ENCODE measurements at places on chromosomes 1 and 21.

- DNase-seq = no peak
Observed at GRCh38 chr1:100775483-100775882, 55.9 kb downstream of the VCAM1 start.

- no peak for DNase-seq
Observed at GRCh38 chr1:87530042-87530807, 201.5 kb downstream of the LMO4 start.

- no peak for DNase-seq
Observed at GRCh38 chr21:40070871-40071270, 203.6 kb downstream of the PCP4 start.

DNA sequence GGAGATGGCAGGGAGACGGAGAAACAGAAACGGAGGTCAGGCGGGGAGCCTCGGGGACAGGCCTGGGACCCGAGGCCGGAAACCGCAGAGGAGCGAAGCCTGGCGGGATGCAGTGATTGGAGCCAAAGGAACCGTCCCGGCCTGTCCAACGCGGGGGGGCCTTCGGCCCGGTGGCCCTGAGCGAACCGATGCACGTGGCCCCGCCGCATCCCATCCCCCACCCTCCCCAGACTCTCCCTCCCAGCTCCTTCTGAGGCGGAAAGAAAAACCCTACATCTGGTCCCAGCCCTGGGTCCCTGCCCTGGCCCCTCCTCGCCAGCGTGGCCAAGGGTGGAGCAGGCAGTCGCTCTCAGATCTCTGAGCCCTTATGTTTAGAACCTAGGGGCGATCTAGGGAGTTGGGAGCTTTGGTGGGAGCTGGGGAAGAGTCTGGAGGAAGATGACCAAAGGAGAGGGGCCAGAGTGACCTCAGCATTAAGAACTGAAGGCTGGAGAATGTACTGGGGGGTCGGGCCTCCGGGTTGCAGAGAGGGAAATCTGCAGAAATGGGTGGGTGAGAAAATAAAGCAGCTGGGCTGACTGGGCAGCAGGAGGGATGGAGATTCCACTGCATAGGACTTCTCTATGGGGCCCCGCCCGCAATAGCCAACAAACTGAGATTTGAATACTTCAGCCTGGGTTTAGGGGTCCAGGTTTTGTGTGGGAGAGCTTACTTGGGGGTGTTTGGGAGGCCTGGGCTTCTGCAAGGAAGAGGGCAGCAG, 1.5 kb upstream of the CRABP2 start:
- no peak for DNase-seq

DNA sequence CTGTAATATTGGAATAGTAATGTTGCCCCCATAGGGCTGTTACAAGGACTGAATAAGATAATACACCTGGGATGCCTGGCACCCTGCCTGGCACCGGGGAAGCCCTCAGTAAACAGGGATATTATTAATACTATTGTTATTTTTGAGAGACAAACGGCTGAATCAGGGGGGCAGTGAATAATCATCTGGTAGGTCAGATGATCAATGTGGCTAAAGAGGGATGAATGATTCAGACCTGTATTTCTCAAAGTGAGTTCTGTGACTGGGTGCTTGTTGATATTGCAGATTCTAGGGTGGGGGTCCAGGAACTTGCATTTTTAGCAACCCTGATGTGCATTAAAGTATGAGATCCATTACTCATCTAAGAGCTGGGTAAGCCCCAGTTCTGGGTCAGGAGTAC, 46.2 kb upstream of the BCL10 start:
- no peak for DNase-seq

DNA sequence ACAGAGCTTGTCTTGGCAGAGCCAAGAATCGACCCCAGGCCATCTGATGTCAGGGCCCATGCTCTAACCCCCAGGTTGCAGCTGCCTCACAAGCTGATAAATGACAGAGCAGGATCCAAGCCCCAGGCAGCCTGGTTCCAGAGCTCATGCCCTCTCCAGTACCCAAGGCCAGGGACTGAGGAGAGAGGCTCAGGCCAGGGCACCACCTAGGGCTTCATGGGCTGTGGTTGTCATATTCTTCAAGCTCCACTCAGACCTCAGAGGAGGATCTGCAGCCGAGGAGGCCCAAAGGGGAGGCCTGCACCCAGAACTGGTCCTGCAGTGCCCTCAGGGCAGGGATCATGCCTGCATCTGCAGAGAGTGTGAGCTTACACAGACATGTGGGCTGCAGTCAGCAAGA, 301.1 kb downstream of the MATN1 start:
- DNase-seq = no peak

DNA sequence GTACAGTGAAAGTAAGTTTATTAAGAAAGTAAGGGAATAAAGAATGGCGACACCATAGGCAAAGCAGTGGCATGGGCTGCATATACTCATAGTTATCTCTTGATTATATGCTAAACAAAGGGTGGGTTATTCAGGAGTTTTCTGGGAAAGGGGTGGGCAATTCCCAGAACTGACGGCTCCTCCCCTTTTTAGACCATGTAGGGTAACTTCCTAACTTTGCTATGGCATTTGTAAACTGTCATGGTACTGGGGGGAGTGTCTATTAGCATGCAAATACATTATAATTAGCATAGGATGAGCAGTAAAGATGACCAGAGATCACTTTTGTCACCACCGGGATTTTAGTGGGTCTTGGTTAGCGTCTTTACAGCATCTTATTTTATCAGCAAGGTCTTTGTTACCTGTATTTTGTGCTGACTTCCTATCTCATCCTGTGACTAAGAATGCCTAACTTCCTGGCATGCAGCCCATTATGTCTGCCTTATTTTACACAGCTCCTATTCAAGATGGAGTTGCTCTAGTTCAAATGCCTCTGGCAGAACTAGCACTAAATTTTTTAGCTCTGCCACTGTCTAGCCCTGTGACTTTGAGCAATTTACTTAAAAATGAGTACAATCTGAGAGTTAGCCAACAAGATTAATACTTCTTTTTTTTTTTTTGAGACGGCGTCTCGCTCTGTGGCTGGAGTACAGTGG, 110.3 kb upstream of the PALMD start:
- DNase-seq = no peak

DNA sequence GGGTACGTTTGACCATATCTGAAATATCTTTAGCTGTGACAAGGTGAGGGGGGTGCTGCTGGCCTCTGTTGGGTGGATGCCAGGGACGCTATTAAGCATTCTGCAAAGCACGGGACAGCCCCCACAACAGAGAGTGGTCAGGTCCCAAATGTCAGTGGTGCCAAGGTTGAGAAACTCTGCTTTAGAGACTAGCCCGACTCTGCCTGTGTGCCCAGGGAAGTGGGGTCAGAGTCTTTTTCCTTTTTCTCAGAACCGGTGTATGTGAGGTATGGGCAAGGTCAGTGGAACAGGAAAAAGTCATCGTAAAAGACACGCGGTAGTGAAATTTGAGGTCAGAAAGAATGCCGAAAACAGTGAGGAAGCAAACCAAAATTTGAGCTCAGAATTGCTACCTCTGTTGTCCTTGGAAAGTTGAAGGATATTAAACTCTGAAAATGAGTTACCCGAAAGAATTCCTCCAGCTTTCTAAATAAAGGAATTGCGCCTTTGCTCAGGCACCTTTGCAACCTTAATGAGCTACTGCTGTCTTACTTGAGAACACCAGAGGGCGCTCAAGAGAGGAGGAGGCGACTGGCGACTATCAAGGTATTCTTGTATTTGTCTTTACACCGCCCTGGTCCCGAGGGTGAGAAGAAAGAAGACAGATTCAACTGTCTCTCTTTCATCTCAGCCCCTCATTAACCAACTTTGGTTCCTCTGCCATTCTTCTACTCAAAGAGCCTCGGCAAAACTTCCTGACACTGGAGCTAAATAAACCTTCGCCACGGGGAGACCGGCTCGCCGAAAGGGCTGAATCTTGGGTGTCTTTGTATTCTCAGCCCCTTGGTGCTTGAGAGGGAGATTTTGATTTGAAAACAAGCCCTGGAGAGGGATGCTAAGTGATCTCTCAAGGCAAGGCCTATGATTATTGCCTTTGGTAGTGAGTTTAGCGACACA, 85.4 kb upstream of the OLIG2 start:
- no peak for DNase-seq

DNA sequence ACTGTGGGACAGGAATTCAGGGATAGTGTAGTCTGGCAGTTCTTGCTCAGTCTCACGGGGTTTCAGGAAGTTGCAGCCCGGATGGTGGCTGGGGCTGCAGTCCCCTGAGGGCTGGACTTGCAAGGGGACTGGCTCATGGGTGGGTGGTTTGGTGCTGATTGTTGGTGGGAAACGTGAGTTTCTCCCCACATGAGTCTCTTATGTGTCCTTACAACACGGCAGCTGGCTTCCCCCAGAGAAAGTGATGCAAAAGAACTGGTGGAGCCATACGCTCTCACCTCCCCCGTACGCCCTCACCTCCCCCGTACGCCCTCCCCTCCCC, 64.9 kb downstream of the EVA1C start:
- DNase-seq = no peak

DNA sequence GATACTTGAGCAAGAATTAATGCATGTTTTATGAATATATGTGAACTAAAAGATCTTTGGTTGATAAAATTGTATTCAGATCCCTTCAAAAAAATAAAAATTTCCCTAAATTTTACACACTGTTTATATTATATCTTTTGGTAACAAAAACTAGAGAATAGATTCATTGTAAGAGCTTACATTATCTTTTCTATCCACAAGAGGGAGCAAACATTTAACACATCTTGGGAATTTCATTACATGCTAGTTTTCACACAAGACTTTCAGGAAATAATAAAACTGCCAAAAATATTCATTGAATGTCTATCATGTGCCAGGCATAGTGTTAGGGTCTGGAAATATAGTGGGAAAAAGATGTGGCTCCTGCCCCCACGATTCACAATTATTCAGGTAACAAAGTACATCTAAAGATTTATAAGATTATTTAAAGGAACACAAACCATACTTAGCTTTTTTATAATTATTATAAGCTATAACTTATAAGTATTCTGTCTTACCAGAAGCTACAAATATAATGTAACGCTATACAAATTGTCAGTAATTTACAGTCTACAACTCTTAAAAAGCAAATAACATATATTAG, 30.6 kb downstream of the FAF1 start:
- DNase-seq = no peak

DNA sequence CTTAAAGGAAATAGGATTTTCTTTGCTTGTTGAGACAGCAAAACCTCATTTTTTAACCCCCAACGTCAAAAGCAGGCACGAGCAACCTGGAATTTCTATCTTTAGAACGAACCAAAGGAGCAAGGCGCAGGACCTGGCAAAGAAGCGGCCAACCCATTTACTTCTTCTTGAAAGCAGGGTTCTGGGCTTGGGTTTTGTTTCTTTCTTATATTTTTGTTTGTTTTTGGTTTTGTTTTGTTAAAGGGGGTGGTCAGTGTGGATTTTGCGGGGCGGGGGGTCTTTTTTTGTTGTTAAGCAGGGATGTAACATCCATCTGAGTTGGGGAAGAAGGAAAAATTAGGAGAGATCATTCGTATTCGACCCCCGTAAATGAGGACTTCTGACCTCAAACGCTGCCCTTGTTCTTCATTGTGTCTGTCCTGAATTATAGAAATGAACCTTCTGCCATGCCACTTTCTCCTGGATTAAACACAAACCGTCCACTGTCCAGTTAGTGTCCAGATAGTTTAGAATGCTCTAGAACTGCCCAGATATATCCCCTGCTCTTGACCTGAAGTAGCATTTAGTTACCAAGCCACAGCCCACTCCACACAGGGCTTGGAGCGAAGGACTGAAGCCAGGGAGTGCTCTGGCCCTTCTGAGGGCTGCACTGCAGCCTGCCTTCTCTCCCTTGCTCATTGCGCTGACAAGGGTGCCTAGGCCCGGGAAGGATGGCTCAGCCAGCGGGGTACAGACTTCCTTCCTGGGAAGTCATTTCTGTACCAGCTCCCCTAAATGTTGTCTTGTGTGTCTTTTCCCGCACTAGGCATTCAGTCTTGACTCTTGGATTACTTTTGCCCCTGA, 909 bp upstream of the APP start:
- no peak for DNase-seq

GRCh38 chr1:205920861-205921569, 22.2 kb downstream of the SLC26A9 start:
- DNase-seq = no peak

- no peak for DNase-seq
Observed at GRCh38 chr21:37758982-37759381, 157.3 kb downstream of the KCNJ6 start.

GRCh38 chr1:15465674-15466073, 9.1 kb downstream of the CELA2A start:
- no peak for DNase-seq

DNA sequence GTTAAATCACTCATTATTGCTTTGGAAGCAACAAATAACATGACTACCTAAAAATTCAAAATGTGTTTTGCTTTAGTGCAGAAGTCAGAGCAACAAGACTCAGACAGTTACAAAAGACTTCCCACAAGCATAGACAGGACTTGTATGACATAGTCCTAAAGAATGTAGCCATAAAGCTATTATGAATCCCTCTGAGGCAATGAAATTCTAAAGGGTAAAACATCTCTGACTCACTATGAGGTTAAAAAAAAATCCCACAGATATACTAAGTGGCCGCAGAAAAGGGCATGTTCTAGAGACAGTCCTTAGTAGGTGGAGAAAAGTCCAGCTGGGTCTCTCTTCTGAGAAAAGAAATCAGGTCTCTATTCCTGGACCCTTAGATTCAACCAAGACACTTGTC, 4.9 kb downstream of the PRKAB2 start:
- DNase-seq = no peak

DNA sequence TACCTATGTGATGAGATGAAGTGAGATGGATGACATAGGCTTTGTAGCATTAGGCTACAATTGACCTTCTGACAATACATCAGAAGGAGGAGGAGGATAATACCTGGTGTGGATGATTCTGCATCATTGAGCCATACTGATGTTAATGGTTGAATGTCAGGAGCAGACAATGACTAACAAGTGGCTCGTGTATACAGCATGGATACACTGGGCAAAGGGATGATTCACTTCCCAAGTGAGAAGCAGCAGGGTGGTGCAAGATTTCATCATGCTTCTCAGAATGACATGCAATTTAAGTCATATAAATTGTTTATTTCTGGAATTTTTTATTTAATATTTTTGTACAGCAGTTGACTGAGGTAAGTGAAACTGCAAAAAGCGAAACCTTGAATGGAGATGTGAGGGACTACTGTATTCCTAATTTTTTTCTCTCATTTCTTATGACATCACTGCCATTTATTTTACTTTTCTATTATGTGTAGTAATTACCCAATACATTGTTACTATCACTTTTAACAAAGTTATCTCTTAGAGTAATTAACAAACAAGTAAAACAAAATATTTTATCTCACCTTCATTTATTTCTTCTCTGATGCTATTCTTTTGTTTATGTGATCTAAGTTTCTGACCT, 34.4 kb upstream of the COP1 start:
- DNase-seq = no peak

GRCh38 chr1:172325531-172325930, 95.0 kb upstream of the C1orf105 start:
- no peak for DNase-seq
